ENCODE measurements at places on chromosomes 4 and X.

GRCh38 chrX:49075347-49075746, 1.5 kb upstream of the PRAF2 start:
- DNase-seq, result no peak

GRCh38 chr4:127548990-127549925, 83.5 kb upstream of the INTU start:
- no peak for DNase-seq

DNA sequence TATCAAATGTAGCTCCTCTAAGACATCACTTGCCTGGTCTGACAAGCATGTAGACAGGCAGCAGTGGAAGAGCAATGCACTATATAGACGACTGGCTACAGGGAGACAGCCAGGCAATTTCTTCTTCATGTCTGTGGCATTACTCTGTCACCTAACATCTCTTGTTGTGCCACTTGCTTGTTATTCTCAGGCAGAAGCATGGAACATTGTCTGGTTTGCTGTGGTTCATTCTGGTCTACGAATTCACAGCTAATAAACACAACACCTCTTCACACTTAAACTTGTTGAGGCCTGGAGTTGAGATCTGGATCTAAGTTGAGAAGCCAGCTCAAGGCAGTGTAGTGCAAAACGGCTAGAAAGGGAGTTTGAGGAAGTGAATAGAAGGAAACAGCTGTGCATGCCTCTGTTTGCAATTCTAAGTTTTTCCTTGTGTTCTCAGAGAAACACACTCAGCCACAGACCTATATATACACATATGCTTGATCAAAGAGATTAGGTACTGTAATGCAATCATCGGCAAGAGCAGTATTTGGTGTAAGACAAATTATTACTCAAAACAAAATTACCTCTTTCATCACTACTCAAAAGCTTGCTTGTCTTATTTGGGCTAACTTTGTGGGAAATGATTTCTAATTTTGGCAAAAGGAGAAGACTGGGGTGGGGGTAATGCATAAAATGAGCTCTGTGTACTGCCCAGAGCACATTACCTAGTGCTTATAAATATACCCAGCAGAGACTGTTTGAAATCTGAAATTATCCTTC, 243.8 kb downstream of the PPP3CA start:
- DNase-seq, result peak; percentile 14

GRCh38 chrX:124325732-124326131, 6.7 kb upstream of the TEX13D start:
- no peak for DNase-seq

GRCh38 chrX:131405497-131405896, 116.4 kb upstream of the IGSF1 start:
- no peak for DNase-seq

DNA sequence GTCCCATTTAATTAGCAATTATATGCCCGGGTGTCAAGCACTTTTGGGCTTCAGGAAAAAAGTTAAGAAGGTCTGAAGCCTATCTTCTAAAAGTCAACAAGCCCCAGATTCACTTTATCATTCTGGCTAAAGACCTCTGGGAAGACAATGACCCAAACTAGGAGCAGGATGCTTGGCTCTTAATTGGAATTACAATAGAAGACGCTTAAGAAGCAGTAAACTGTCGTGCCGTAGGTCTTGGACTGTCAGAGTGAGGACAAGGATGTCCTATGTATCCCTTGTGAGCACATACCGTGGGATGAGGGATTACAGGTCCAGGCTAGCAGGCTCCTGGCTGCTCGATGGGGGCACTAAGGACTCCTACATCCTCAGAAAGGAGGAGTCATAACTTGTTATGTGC, 3.2 kb upstream of the ARHGAP36 start:
- DNase-seq, result no peak

- no peak for DNase-seq
These were observed 626.0 kb downstream of the KCTD8 start for GRCh38 chr4:43822621-43823020.

DNA sequence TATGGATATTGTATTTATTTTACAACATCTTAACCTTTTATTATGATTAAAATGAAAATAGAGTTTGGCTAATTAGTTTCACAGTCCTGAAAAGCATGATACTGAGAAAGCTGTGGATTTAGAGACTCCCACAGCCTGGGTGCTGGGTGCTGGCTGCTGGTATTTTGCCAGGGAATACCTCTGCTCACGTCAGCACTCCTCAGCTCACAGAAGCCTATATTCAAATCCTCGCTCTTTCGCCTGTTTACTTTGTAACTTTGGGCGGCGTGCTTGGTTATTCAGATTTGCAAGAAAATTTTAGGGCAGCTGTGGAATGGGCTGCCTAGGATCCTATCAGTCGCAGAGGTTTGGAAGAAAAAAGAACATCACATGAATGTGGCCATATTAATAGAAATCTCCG, 261.8 kb downstream of the DCTD start:
- DNase-seq, result no peak

DNA sequence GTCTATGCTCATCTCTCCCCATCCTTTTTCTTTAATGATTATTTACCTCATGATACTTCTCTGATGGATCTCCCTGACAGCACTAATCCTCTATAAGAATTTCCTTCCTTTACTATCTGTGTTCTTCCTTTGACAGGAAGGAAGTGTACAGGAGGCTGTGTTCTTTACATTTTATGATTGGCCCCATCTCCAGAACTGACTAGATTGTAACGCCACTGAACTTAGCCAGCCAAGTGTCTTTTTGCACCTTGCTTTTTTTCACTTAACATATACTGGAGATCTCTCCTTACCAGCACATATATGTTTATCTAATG, 3.9 kb upstream of the WWC2 start:
- DNase-seq, result no peak

- DNase-seq, result no peak
These were observed 225.1 kb downstream of the NR3C2 start for GRCh38 chr4:148216866-148217814.

DNA sequence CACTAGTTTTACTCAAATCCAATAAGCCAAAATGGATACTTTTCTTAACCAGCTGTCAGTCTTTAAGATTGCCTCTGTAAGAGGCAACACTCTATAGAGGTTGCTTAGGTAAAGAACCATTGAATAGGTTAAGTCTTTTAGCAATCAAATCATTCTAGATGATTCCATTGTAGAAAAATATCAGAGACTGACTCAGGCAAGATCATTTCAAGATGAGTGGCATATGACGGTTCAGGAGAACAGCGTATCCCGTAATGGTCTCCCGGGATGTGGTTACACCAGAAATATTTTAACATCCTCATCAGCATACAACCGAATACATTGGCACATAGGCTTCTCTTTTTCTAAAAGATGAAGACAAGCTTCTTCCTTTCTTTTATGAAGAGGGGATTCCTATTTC, 641.7 kb upstream of the AGA start:
- DNase-seq, result no peak

DNA sequence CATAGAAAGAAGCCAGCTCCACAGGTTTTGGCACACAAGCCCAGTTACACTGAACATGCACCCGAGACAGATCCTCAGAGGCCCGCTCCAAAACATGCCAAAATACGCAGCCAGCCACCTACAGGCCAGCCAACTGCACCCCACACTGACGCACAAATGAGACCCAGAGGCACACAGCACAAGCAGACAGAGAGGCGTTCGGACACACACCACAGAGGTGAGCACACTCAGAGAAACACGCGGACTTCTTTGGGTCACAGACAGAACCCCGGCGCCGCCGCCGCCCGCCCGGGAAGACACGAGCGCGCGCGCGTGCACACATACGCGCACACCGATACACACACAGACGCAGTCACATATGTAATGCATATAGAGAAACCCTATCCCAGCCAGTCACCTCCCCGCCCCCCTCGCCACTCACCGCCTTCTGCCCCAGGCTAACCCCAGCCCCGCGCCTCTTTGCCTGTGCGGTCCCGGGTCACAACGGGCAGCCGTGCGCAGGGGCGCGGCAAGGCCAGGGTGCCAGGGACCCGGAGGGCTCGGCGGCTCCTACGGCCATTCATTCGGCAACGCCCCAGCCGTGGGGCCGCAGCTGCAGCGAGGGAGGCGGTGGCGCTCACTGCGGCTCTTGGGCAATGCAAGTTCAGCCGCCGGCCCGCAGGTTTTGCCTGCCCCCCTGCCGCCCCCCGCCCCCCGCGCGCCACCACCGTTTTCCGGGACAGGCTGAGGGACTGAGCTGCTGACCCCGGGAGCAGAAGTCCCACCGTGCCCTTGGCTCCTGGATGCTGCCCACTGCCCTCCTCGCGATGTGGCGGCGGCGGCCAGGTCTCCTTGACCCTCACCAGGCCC, 553 bp downstream of the SEPTIN6 start:
- no peak for DNase-seq

DNA sequence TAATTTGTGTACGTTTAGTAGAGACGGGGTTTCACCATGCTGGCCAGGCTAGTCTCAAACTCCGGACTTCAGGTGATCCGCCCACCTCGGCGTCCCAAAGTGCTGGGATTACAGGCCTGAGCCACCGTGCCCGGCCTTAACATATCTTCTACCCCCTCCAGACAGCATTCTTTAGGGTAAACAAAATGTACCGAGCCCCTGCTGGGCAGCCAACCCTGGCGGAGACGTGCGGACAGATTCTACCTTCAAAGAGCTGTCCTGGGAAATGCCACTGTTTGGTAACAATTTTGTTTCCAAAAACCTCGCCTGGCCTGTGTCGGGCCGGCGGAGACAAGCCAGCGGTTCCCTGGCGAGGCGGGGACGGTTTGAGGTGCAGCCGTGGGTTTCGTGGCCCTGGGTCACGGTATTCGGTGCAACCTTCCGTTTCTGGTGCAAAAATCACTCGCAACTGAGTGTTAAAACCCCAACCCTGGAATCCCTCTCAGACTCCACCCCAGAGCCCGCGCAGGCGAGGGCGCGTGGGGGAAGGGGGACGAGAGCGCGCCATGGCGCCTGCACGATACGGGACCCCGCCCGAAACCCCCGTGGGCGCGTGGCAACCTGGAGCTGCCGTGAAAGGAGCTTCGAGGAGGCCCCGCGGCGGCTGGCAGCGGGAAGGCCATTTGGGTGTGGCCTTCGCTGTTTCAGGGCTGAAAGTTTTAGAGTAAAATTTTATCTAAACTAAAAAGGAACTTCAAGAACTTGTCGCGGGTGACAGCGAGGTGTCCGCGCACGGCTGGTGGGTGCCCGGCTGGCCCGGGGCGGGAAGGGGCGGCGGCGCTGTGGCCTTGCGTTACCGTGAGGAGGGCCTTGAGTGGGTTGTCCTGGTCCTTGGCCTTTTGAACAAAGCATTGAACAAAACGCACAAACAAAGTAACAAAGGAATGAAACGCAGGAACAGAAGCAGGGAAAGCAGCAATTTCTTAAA, 17.0 kb downstream of the MRFAP1 start:
- no peak for DNase-seq

- DNase-seq, result no peak
These were observed 606.0 kb upstream of the LCORL start for GRCh38 chr4:18627447-18628005.

DNA sequence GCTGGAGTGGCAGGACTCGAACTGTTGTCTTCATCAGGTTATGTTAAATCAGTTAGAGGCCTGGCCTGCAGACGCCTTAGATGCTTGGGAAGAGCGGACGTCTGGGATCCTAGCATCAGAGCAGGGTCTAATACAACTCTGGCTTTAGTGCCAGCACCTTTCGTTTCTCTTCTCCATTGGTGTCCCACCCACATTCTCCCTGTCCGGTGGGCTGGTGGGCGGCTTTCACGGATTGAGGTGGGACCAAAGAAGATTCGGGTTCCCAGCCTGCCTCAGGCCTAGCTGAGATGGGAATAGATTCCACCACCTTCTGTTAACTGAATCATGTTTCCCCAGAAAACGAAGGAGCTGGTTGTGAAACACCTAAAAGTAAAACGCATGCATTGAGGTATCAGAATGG, 939 bp downstream of the PDK3 start:
- DNase-seq, result no peak

GRCh38 chr4:93770201-93770600, 58.4 kb upstream of the ATOH1 start:
- DNase-seq, result no peak

DNA sequence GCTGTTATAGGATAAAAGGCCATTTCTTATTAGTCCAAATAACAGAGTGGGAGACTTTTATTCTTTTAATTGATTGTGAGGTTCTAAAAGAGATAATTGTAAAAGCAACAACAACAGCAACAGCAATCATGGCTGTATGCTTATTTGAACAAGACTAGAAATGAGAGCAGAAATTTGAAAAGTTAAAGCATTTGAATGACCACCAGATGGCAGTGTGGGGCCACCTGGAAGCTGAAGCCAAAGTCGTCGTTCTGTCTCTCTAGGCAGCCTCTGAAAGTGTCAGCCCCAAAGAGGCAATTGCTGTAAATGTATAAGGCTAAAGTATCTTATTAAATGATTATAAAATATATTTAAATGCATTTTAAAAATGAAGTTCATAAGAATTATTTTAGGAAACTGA, 42.2 kb downstream of the SH2D1A start:
- peak; percentile 1 for DNase-seq

GRCh38 chr4:141563723-141564122, 72.7 kb upstream of the IL15 start:
- no peak for DNase-seq

DNA sequence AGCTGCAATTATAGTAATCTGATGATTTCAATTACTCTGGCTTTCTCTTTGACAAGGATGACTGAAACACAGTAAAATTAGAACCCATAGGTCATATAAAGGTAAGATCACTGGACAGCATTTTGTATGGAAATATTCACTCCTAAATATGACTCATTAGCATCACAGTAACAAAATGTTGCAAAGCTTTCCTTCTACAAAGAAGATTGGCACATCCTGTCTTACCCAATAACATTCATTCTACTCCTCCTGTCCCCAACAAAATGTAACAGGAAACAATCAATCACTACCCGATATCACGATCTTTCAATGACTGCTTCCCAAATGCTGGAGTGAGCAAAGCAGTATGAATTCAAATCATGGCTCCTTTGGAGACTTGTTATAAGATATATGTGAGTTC, 95.3 kb downstream of the FANCB start:
- no peak for DNase-seq

- DNase-seq, result no peak
These were observed 53.4 kb downstream of the SHROOM3 start for GRCh38 chr4:76488455-76488854.

GRCh38 chrX:45506149-45506730, 305.6 kb upstream of the DIPK2B start:
- DNase-seq, result no peak

DNA sequence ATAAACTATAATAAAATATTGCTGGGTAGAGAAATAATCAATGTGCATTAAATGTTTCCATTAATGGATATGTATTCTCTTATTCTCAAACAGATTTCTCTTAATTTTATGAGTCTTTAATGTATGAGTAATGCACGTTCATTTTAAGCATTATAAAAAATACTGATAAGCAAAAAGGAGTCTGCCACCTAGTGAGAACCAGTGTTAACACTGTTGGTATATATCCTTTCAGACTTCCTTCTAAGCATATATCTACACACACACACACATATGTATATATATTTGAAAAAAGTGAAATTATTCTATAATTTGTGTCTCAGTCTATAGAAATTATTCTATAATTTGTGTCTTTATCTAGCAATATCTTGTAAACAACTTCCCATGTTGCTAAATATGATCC, 49.9 kb upstream of the MTMR1 start:
- DNase-seq, result no peak

DNA sequence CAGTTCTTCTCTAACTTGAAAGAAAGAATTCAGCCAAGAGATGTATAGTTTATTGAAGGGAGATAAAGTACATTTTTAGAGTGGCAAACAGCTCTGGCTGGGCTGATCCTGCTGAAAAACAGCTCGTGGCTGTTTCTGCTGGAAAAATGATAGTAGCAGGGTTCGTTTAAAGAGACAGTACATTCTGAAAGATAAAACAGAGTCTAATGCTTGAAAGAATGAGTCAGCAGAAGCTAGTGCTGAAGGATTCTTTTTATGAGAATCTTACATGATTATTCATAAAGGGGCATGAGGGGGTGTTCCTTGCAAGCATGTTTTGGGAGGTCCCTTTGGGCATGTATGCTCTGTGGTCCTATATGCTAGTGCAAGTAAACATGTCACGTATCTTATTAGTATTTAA, 790.0 kb downstream of the PCDH18 start:
- no peak for DNase-seq

Measured in germinal center (tissue), 1 donor.